ENCODE measurements at places on chromosomes 7 and 10.

DNA sequence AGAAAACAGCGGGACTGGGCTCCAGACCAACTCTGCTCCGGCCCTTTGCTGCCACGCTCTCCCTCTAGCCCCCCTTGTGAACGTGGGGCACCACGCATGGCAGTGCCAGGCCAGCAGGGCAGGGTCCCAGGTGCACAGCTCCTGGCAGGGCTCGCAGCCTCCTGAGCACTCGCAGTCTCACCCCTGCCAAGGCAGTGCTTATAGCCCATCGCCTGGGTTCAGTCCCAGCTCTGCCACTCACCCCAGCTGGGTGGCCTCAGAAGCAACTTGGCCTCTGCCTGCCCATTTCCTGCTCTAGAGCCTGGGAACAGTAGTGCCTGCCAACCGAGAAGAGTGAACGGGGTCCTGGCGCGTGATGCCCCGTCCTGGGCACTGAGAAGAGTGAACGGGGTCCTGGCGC, 36.3 kb downstream of the CFAP46 start:
- no peak for DNase-seq

GRCh38 chr7:47091141-47091540, 490.8 kb downstream of the TNS3 start:
- DNase-seq, result no peak

DNA sequence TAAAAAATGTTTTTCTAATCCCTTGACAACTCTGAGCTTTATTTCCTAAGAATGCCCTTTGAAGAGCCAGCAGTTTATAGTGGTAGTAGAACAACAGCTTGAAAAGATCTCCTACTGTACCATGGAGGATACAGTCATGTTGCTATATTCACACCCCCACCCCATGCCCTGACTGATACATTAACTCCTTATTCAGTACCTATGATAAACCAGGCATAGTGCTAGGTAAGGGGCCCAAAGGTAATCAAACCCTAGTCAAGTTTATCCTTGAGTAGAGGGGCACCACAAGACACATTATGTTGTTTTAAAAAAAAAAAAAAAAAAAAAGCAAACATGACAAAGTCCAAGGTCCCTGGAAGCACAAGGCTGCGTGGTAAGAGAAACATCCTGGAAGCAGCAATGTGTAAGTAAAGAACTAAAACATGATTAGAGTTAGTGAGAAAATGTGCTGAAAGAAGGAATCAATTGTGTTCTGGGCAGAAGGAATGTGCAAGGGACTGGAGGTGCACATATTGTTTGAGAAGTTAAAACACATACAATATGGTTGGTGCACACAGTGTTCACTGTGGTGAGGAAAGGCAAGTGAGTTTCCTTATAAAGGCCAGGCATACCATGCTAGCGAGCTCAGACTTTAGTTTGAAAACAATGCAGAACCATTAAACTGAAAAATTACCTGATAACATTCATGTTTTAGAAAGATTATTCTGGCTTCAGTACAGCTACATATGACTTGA, 51.2 kb downstream of the PDE1C start:
- DNase-seq, result no peak

DNA sequence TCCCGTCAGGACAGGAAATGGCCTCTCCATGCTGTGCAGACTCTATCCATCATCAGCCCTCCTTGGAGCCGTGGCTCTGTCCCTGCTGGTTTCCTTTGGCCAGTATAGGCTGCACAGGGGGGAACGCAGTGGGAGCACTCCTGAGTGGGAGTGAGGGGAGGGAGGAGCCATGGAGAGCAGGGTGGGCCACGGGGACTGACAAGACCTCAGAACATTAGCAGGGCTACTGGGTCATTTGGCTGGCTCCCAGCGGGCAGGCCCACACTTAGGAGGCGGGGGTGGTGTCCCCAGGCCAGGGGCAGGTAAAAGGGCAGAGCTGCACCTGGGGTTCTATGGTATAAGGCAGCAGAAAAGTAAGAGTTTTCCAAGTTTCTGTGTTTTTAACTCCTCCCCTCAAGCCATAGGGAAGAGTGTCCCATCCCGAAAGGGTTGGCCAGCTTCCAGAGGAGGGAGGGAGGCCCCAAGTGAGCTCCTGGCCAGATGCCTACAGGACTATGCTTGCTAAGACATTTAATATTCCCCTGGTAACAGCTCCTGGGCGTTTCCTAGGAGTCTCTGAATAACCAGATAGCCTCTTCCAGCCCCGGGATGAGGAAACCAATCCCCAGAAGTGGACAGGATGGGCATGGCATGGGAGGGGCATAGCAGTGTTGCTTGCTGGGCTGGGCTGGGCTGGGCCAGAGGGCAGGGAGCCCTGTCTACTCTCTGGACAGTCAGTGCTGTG, 5.5 kb upstream of the OPN4 start:
- DNase-seq, result no peak

DNA sequence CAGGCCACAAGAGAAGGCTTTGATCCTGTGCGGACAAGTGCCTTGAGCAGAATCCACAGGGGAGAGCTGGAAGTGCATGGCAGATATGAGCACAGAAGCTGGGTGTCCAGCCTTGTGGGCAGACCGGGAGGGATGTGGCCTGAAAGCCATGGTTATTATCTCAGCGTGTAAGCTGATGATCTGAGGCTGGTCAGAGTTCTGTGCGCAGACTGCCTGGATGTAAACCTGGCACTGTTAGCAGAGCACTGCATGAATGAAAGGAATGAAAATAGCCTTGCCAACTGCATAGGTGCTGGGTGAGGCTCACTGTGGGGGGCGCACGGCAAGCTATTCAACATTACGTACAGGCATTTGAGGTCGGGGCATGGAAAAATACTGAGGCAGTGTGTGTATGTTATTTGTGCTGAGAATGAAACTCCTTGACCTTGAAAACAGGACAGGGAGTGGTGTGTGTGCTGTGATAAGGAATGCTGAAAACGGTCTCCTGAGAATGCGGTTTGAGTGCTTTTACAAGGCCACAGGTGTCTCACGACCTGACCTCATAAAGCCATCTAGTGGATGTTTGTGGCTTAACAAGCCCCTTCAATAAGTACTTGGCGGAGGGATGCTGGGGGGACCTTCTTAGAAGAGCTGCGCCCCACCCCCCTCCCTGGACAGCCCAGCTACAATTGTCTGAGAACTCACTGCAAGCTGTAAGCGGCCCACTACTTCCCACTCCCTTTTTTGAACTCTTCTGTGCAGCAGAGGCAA, 18.7 kb downstream of the AKR1C1 start:
- DNase-seq, result no peak

DNA sequence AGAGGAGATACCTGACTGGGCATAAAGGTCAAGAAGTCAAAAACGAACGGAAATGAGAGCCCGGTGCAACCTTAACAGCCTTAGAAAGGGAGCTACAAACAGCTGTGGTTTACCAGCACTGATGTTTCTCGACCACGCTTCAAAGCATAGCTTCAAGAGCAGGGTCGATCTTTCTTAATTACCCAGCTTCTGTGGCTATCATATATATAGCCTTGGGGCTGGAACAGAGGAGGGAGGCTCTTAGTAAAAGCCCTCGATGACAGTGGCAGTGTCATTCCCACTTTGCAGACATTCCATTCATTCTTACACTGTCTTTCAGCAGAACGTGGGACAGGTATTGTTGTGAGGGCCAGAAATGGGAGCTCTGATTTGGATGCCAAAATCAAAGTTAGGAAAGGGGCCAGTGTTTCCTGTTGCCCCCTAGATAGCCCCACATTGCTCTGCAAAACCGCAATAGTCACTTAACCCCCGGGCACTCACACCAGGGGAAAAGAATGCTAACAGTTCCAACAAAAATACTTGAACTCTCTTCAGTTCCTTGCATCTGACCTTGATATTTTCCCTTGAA, 141.5 kb downstream of the MTPAP start:
- DNase-seq, result no peak

DNA sequence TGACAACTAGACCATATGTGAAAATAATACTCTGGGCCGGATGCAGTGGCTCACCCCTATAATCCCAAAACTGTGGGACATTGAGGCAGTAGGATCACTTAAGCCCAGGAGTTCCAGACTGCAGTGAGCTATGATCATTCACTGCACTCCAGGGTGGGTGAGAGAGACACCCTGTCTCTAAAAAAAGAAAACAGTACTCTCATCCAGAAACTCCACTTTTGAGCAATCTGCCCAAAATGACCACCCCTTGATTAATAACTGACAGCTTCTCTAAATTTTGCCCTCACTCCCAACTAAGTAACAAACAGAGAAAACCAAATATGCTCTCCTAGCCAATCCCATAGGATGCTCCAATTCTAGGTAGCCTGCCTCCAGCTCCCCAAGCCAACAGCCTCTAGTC, 62.5 kb upstream of the AKR1E2 start:
- DNase-seq, result no peak

GRCh38 chr7:46565253-46566096, 644.4 kb upstream of the IGFBP3 start:
- DNase-seq, result no peak

GRCh38 chr7:29184599-29184998, 10.0 kb upstream of the CHN2 start:
- DNase-seq, result no peak

GRCh38 chr10:92714152-92714845, 24.5 kb downstream of the HHEX start:
- no peak for DNase-seq

DNA sequence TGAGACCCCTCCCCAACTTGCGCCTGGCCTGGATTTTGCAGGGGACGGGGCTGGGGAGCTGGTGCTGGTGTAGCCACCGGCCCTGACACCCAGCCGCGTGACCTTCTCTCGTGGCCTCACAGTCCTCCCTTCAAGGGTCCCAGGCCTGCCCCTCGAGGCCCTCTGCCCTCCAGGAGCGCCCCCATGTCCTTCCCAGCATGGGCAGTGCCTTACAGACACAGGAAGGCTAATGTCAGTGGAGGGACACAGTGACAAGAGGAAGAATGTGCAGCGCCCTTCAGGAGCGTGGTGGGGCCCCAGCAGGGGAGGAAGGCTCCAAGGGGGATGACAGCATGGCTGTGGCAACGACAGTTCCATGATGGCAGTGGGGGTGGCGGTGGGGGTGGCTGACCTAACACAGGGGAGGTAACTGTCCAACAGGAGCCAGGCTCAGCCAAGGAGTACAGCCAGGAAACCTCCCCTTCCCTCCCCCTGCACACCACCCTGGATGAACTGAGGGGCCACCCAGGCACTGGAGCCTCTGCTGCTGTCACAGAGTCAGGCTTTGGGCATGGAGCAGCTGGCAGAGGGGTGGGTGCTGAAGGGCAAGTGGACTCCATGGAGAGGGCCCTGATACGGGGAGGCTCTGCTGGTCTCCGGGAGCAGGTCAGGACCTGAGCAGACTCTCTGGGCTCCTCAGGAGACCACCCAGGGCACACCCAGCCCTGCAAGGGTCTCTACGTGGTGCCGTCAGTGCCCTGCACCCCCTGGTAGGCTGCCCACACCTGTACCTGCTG, 76.0 kb upstream of the RET start:
- DNase-seq, result no peak

GRCh38 chr7:153370092-153370491, 610.5 kb downstream of the ACTR3B start:
- DNase-seq, result no peak

- DNase-seq, result no peak
Measured at GRCh38 chr10:43905512-43906236, 257.0 kb upstream of the ZNF32 start.

- no peak for DNase-seq
Measured at GRCh38 chr10:111459967-111460366, 383.1 kb downstream of the ADRA2A start.

- DNase-seq, result no peak
Measured at GRCh38 chr7:157006205-157006747, 4.2 kb downstream of the MNX1 start.

- DNase-seq, result no peak
Measured at GRCh38 chr7:44377681-44378421, 52.5 kb upstream of the CAMK2B start.

DNA sequence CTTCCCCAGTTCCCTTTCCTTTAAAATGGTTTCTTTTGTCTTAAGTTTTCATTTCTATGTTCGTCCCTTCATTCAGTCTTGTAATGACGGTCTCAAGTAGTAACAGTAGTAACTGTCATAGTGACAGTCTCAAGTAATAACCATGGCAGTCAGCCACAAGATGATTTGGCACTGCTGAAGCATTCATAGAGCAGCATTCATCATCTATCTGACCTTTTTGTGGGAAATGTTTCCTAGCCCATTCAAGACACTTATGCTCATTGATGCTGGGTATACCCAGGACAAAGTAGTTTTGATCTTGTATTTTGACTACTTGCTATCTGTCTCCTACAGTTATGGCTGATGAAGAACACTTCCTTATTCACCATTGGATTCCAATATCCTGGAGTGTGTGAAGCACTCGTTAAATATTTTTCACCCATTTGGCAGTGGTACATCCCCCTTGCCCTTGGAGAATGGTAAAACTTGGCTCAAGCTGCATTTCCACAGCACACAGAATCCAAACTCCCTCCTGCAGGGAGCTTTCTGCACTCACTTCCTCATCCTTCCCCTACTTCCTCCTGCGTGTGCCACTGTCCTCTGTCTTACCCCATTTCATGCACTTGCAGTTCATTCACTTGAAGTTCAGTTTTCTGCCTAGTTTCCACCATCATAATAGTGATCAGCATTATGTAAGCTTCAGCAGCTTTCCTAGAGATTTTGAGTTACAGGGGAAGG, 19.0 kb downstream of the GIMAP4 start:
- DNase-seq, result no peak

DNA sequence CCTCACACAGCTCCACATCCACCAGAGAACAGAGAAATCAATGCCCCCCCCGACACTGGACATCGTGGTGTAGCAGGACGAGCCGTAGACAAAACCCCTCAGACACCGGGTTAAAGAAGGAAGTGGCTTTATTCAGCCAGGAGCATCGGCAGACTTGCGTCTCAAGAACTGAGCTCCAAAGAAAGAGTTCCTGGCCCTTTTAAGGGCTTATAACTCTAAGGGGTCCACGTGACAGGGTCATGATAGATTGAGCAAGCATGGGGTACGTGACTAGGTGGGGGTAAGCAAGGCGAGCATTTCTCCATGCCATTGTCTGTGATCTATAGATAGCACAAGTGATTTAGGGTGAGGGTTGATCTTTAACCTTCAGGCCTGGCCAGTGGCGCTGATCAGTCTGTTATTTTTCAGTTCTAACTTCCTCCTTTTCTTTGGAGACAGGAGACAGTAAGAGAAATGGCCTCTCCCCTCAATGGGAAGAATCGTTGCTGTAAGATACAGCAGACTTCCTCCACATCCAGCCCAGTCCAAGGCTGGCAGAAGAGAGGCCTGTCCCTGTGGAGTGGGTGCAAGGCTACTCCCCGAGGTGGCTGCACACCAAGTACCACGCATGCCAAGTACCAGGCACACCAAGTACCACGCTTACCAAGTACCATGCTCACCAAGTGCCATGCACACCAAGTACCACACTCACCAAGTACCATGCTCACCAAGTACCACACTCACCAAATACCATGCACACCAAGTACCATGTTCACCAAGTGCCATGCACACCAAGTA, 19.5 kb upstream of the PPP2R2D start:
- DNase-seq, result no peak

- no peak for DNase-seq
Measured at GRCh38 chr10:55628260-55628701, 732.8 kb downstream of the ZWINT start.

All from stimulated activated CD4-positive, alpha-beta T cell treated with anti-CD3 and anti-CD28 coated beads, Interleukin-2, amount 100 ng/mL, for 4 hours (primary cell).